Keratinocyte (primary cell): ENCODE measurements at places on chromosomes 12 and 14. TPM values are rescaled to one million over a fixed set of nuclear protein-coding genes. Genes with fewer than 3 reads are reported as not detected.

DNA sequence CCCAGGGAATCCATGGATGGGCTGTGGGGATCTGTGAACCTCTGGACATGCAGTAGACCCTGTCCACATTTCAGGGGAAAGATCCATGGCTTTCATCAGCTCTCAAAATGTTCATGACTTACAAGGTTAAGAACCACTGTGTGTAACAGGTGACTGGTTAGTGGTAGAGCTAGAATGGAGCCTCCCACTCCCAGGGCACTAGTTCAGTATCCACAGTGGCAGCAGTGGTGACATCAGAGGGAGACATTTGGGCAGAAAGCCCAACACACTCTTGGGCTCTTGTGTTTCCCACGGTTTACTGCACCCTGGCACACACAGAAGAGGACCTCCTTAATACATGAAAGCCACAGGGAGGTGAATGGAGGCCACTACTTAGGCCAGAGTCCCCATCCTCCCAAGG, 9.1 kb downstream of the KRT74 start:
- no peak overlapping the region for H3K4me3 ChIP-seq
- no peaks in the 10 kb centered on the region for H3K4me1 ChIP-seq
- no peaks in the 10 kb centered on the region for H3K36me3 ChIP-seq
- H3K27ac ChIP-seq, result no peak overlapping the region
- H3K27me3 ChIP-seq, result peaks cover 2% of the 10 kb centered on the region

DNA sequence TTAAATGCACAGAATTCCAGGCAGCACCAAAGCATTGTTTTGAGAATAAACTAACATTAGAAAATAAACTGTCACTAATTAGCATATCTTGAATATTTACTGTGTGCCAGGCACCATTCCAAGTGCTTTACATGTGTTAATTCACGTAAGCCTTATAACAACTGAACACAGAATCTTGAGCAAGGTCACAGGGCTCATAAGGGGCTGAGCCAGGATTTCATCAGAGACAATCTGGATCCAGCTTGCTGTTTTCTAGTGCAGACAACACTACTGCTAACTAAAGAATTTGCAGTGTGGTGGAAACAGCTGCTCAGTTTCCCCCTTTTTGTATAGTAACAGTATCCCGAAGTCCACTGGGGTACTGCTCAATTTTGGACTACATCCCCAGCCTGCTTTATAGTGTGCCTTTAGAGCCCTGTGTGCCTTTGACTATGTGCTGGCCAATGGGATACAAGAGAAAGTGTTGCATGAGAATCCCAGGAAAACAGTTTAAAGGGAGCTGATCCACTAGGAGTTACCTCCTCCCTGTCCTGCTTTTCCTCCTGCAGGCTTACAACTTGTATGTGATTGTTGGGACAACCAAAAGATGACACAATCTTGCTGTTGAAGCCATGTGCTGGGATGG, 36.0 kb upstream of the RMST start:
- no peak for DNase-seq
- H3K4me1 ChIP-seq, result no peaks in the 10 kb centered on the region
- H3K27ac ChIP-seq, result no peak overlapping the region
- H3K27me3 ChIP-seq, result no peaks in the 10 kb centered on the region

DNA sequence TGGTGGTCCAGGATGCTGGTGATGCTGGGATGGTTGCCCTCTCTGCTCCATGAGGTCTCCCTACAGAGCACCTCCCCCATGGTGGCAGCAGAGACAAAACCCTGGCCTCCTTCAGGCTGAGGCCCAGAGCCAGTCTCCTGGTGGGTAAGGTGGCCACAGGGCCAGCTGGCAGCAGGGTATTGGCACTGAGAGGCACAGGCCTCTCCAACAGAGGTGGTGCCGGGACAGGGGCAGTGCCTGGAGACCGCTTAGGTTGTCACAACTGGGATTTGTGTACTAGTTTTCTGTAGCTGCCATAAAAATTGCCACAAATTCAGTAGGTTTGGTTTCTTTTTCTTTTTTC, 6.1 kb upstream of the MTA1 start:
- no peaks in the 10 kb centered on the region for H3K36me3 ChIP-seq
- peaks cover 19% of the 10 kb centered on the region for H3K27me3 ChIP-seq
- no peak for DNase-seq
- no peak overlapping the region for H3K4me3 ChIP-seq

- no peak overlapping the region for H3K4me3 ChIP-seq
- no peaks in the 10 kb centered on the region for H3K36me3 ChIP-seq
- H3K27ac ChIP-seq, result no peak overlapping the region
- no peaks in the 10 kb centered on the region for H3K27me3 ChIP-seq
These were observed 21.3 kb downstream of the LRRIQ1 start for GRCh38 chr12:85057370-85057963.

- no peaks in the 10 kb centered on the region for H3K27me3 ChIP-seq
- H3K36me3 ChIP-seq, result no peaks in the 10 kb centered on the region
- no peak for DNase-seq
- peaks cover 9% of the 10 kb centered on the region for H3K4me1 ChIP-seq
These were observed 191.4 kb downstream of the KITLG start for GRCh38 chr12:88388566-88389540.

GRCh38 chr12:4148418-4149056, 125.0 kb upstream of the CCND2 start:
- no peaks in the 10 kb centered on the region for H3K27me3 ChIP-seq
- no peak overlapping the region for H3K27ac ChIP-seq
- peaks cover 16% of the 10 kb centered on the region for H3K4me1 ChIP-seq
- H3K4me3 ChIP-seq, result no peak overlapping the region

DNA sequence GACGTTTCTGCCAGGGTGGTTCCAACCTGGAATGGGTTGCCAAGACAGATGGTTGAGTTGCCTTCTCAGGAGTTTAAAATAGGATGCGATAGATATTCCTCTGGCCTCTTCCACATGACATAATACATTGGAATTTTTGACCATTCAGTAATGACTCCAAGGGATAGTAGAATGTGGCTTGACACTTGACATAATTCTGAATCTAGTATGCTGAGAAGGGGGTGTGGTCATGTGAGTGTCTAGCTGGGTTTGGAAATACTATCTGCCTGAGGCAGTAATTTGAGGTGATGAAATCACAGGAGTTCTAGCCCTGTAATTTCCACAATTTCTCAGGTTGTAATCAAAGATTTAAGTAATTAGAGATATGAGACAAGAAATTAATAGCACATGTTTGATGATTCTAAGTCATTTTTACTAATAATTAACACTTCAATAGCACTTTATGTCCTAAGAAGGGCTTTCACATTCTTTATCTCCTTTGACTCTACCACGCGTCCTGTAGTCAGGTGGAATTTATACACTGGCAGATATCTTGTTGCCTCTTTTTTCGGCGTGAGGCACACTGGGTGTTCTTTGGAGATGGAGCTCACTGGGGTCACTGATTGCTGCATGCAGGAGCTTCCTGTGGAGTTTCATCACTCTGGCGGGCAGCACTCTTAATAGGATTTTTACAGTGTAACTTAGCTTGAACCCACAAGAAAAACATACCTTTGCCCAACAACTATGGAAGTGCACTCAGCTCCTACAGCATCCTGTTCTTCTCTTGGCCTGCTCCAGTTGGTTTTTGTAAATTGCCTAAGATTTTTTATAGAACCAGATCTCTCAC, 3.2 kb upstream of the AMIGO2 start:
- peak overlapping the region; percentile 90 for H3K27ac ChIP-seq
- H3K4me3 ChIP-seq, result peak overlapping the region; percentile 29
- H3K27me3 ChIP-seq, result no peaks in the 10 kb centered on the region
- H3K4me1 ChIP-seq, result peaks cover 74% of the 10 kb centered on the region
- DNase-seq, result peak; percentile 76

- H3K36me3 ChIP-seq, result no peaks in the 10 kb centered on the region
- no peak overlapping the region for H3K27ac ChIP-seq
- H3K27me3 ChIP-seq, result peaks cover 46% of the 10 kb centered on the region
- peaks cover 10% of the 10 kb centered on the region for H3K4me1 ChIP-seq
- DNase-seq, result no peak
These were observed 12.5 kb downstream of the FAM222A start for GRCh38 chr12:109726106-109726497.

DNA sequence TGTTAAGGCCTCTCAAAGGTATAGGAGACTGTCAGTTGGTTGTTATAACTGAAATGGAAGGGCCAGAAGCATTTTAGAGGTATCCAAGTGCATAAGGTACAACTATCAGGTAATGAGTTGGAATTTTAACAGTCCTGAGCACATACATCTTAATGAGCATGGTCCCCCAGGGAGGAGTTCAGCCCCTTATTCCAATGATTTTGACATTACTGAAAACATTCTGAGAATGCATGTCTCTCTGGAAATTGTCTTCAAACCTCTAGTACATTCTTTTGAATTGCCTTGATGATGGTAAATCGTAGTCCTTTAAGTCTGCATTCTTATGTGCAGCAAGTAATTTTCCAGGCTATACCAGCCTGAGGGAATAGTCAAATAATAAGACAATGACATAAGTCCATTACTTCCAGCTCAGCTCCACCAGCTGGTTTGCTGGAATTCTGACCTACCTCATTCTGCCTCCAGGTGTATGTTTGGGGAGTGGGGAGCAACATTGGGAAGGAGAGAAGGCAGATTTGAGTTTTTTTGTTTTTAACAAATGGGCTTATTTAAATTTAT, 239.2 kb downstream of the MSRB3 start:
- no peak overlapping the region for H3K4me3 ChIP-seq
- peaks cover 5% of the 10 kb centered on the region for H3K4me1 ChIP-seq
- no peak overlapping the region for H3K27ac ChIP-seq
- no peaks in the 10 kb centered on the region for H3K27me3 ChIP-seq

GRCh38 chr14:23828616-23829015, 125.0 kb upstream of the DHRS4 start:
- H3K36me3 ChIP-seq, result no peaks in the 10 kb centered on the region
- DNase-seq, result no peak
- peaks cover 6% of the 10 kb centered on the region for H3K4me1 ChIP-seq
- no peak overlapping the region for H3K4me3 ChIP-seq
- no peak overlapping the region for H3K27ac ChIP-seq

DNA sequence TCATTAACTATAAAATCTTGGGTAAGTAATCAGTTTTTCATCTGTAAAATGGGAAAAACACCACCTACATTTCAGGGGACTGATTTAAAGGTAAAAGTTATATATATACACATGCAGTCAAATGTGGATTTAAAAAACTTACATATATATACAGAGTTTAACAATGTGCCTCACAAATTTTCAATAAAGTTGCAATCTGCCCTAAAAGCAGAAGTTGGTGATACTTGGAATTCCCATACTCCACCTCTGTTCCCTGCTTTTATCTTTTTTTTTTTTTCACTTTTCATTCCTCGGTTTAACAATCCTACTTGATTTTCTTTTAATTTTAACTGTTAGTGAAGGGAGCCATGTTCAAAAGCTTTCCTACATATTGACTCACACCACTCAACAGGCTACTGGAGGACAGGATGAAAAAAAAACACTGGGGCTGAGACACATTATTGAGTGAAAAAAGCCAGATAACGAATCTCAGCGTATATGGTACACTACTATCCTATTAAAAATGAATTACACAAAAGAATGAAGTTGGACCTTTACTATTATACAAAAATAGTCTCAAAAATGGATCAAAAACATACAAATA, 24.3 kb downstream of the SPPL3 start:
- H3K27ac ChIP-seq, result peak overlapping the region; percentile 55
- H3K36me3 ChIP-seq, result no peaks in the 10 kb centered on the region
- DNase-seq, result no peak
- H3K4me3 ChIP-seq, result no peak overlapping the region

DNA sequence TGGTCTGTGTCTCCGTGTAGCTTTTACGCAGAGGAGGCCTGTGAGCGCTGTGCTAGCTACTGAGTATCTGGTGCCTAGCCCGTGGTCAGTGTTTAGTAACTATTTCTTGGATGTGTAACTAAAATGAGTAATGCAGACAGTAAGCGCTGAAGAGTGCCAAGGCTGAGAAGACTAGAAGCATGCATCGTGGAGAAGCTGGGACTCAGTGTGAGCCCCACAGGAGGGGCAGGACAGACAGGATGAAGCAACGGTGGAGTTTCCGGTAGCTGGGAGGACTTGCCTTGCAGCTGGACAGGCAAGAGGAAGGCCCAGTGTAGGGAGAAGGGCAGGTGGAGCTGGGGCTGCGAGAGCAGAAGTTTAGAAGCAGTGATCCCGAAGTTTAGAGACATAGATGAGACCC, 233.4 kb upstream of the FKBP4 start:
- no peak overlapping the region for H3K4me3 ChIP-seq
- no peak overlapping the region for H3K27ac ChIP-seq
- H3K36me3 ChIP-seq, result no peaks in the 10 kb centered on the region
- DNase-seq, result no peak
- H3K4me1 ChIP-seq, result no peaks in the 10 kb centered on the region

- H3K4me1 ChIP-seq, result no peaks in the 10 kb centered on the region
- no peaks in the 10 kb centered on the region for H3K36me3 ChIP-seq
- no peaks in the 10 kb centered on the region for H3K27me3 ChIP-seq
- H3K4me3 ChIP-seq, result no peak overlapping the region
- no peak for DNase-seq
These were observed 77.8 kb upstream of the GRIP1 start for GRCh38 chr12:66756631-66757030.

DNA sequence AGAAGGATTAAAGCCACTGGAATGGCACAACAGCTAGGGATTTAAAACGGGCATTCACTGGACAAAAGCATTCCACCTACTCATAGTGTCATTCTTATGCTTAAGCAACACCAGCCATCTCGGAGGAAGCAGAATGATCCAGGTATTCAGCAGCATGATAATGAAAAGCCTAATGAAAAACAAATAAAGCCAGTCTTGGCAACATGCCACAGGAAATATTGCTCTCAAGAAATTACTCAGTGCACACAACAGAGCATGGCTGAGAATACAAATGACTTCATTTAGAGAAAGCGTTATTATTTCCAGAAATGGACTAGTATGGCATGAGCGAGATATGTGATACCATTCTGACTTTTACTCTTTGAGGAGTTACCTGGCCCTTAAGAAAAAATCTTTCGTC, 442.2 kb downstream of the APAF1 start:
- no peak for DNase-seq
- H3K36me3 ChIP-seq, result no peaks in the 10 kb centered on the region
- H3K4me3 ChIP-seq, result no peak overlapping the region
- no peak overlapping the region for H3K27ac ChIP-seq
- H3K27me3 ChIP-seq, result no peaks in the 10 kb centered on the region
- H3K4me1 ChIP-seq, result no peaks in the 10 kb centered on the region

- H3K4me1 ChIP-seq, result peaks cover 13% of the 10 kb centered on the region
- no peak within 1 kb of the TSS for H3K27ac ChIP-seq
- H3K36me3 ChIP-seq, result no peaks in the 10 kb centered on the region
- H3K27me3 ChIP-seq, result no peaks in the 10 kb centered on the region
- H3K4me3 ChIP-seq, result no peak within 1 kb of the TSS
These were observed at the start of gene SOAT2 for GRCh38 chr12:53102883-53103807. Gene SOAT2, plus strand, starts transcription at chr12:53103486. Its CDS starts 92 bp downstream, at chr12:53103578.

DNA sequence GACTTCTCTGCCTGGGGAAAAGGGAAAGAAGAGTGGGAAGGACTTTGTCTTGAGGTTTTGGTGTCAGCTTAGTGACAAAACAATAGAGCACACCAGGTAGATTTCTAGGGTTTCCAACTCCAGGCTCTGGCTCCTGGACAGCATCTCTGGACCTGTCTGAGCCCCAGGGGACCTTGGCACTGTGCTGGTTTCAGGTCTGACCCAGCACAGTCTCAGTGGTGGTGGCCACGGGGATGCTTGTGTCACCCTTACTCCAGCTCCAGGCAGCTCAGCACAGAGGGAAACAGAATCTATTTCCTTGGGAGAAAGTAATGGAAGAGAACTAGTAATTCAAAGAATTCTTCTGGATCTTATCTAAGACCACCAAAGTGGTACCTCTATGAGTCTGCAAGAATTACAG, 11.1 kb upstream of the CKAP4 start:
- H3K4me3 ChIP-seq, result no peak overlapping the region
- H3K27ac ChIP-seq, result no peak overlapping the region
- H3K4me1 ChIP-seq, result no peaks in the 10 kb centered on the region
- DNase-seq, result no peak

Gene CLBA1
- 8.6 to 11.7 TPM (median 9.1 TPM) in 3 replicates for polyA plus RNA-seq

Gene LRRC9
- polyA plus RNA-seq, result not detected in 3 replicates

Gene TAS2R14
- polyA plus RNA-seq, result 0.58 to 1.2 TPM (median 0.63 TPM) in 3 replicates

Gene KRT86
- polyA plus RNA-seq, result 0.03 TPM in 1 of 3 replicates, not detected in the others

Gene PTCSC3
- not detected in 3 replicates for polyA plus RNA-seq
